Fibroblast of skin of right quadriceps (primary cell): ENCODE measurements at places on chromosomes 2 and 18.

- DNase-seq: no peak
Measured at GRCh38 chr2:159561786-159562185, 54.6 kb downstream of the BAZ2B start.

DNA sequence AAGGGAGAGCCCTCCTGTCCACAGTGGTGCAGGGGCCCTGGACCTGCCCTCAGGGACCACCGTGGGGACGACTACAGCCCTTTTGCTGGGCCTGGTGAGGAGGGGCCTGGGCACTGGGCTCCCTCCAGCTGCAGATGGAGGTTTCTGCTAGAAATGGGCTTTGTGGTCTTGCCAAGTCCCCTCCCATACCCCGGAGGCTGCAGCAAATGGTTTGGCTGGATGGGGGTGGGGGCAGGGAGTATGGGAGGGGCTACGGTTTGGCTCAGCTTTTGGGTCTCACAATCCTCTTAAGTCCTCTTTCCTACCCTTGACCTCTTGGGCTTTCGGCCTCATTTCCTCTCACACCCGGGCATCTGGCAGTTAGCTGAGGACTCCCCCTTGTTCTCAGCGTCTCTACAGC, 21.7 kb downstream of the TET3 start:
- no peak for DNase-seq

GRCh38 chr2:46686811-46687210, 207.4 kb downstream of the TMEM247 start:
- no peak for DNase-seq

DNA sequence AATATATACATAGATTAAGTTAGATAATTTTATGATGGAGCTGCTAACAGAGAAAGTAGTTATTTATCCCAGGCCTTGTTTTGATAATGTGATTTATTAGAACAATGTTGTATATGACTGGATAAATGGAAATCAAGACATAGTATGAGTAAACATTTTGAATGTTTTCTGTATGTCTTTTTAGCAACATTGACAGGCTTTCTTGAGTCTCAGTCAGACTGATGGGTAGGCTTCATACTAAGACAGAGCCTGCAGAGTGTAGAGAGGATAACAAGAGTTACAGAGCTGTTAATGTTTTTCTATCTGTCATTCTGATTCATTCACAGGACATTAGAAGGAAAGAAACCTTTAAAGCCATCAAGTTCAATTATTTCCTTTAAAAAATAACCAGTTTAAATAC, 478.5 kb downstream of the LRP1B start:
- DNase-seq: no peak

DNA sequence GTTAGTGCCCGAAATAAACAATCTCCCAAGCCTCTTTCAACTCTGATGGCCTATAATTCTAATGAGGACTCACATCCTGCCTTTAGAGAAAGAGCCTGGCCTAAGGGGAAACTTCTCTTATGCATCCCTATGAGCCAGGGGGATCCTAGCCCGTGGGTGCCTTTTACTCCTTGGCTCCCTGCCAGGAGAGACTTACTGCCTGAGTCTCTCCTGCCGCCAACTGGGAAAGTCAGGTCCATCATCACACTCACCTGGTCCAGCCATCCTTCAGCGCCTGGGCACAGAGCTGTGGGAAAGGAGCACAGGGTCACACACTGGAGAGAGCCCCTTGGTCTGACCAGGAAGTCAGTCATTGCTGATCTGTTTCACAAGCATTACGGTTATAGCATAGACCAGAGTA, 24.1 kb downstream of the ENOSF1 start:
- DNase-seq: no peak

DNA sequence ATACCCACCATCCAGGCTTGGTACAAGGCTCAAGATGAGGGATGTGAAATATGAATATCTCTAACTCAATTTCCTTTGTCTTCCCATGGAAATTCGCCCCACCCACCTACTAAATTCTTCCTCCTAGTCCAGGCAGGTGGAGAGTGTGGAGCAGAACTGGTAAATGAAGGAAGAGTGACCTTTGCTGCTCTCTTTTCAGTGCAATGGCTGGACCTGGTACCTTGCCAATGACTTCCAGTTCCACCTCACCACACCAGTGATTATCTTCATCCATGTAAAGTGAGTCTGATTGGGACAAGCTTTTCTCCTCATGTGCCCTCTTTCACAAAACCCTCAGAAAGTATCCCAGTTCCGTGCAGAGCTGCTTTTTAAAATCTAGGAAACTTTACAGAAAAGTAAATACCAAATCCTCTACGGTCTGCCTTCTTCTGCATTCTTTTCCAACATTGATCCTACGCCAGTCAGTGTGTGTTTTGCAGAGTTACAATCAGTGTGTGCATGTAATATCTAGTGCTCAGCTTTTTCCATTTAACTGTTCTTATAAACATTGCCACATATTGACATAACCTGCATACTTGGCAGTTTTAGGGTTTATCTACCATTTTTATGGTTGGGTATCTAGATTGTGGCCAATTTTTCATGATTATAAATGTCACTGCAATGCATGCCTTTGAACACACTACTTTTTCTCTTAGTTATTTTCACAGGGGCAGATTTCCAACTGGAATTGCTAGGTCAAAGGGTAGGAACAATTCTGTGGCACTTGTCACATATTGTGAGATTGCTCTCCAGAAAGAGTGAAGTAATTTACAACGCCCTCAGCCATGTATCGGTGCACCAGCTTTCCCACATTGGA, 86.5 kb upstream of the SEC11C start:
- DNase-seq: peak; percentile 74
